Hippocampal formation (tissue), 2 donors: ENCODE measurements at places on chromosomes 3 and 15.

GRCh38 chr3:136023264-136023978, 57.9 kb downstream of the PPP2R3A start:
- DNase-seq: no peak

DNA sequence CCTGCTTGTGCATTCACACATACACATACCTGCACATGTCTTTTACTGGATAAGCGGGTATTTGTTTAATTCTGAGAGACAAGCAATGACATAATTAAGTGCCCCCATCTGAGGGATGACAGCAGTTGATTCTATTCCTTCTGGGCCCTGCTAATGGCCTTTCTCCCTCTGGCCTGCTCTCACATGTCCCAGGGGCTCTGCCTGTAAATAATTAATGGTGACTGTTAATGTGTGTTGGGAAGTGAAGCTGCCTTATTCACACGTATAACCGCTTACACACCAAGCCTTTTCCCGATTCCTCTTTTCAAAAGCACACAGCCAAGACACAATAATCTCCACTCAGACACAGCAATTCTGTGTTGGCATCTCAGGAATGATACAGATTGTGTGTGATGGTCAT, 47.8 kb downstream of the LRRK1 start:
- DNase-seq: no peak

- no peak for DNase-seq
These were observed 17.4 kb upstream of the ANKRD34C start for GRCh38 chr15:79265167-79265566.

GRCh38 chr3:34277110-34277509, 478.7 kb downstream of the PDCD6IP start:
- no peak for DNase-seq

- no peak for DNase-seq
These were observed 11.5 kb upstream of the MAP3K13 start for GRCh38 chr3:185351396-185351795.

- no peak for DNase-seq
These were observed 4.9 kb upstream of the CFAP100 start for GRCh38 chr3:126389794-126390146.

DNA sequence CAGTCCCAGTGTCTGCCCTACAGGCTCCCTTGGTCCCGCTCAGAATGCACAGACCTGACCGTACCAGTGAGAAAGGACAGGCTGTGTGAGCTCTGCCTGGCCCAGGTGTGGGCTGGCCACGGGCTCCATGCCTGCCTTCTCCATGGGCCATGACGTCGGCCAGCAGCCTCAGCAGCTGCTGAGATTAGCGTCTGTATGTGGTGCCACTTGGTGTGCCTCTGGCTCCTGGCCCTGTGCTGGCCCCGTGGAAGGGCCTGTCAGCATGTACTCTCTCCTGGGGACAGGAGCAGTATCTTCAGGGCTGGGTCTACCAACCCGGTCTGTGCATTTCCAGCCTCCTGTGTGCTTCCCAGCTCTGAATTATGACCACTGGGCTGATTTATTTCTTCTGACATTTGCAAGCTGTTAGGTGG, 25.7 kb downstream of the KLF13 start:
- no peak for DNase-seq

- DNase-seq: no peak
These were observed 35.8 kb upstream of the ATOSA start for GRCh38 chr15:52714968-52715367.
